CD8-positive, alpha-beta memory T cell (primary cell): ENCODE measurements at places on chromosomes 7 and 10.
A peak's percentile ranks its signal among the peaks of the same experiment; 100 is the strongest.

DNA sequence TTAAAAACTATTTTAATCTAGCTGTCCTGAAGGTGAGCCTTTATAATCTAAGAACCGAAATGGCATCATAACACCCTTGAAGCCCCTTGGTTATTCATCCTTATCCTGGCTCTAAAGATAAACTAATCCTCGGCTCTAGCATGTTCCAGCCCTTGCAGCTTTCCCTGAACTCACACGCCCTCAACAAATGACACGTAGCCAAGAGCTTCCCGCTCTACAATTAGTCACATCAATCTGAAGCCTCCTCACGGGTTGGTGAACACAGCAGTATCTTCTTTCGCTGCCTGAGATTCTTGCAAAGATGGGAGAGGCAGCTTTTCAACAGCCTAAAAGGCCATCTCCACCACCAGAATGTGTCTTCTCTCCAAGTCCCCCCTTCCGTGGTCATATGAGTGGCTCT lies 4.1 kb downstream of the FRMD4A start:
- no peak for DNase-seq

- no peak for DNase-seq
Observed at GRCh38 chr7:27251136-27251651, 8.6 kb downstream of the EVX1 start.

DNA sequence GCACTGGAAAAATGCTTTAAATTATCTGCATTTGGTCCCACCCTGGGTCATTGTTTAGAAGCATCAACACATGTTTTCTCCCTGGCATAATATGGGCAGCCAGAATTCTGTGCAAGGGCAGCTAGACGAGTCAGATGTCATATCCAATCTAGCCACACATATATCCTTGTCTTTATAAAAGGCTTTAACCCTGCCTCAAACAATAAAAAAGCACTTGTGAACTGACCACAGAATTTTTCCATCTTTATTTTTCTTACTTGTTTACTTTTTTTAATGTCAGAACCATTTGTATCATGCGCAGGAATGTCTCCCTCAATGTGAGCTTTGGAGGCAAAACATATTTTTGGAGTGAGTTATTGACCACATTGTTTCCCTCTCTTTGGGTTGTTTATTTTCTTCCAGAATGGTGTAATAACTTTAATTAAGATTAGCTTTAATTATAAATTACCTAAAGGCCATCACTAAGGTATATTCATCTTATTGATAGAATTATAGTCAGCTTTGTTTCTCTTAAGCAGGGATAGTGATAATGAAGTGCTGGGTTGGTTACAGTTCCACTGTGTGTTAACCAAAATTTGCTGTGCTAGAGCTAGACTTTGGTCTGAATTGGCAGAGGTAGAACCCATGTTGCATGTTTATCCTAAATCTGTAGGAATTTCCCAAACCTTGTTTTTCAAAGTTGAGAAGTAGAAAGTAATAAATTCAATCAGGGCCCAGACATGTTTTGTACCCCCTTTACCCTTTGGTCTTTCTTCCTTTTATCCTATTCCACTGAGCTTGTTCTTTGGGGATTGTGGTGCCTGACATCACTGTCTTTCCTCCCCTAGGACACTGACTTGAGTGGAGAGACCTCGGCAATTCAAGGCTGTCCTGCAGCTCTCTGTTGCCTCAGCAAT lies 1078.4 kb downstream of the KCNMA1 start:
- no peak for DNase-seq

GRCh38 chr10:85847085-85847484 lies 519.5 kb downstream of the GRID1 start:
- DNase-seq, result no peak

GRCh38 chr10:79384773-79385391 lies 37.6 kb downstream of the PPIF start:
- no peak for DNase-seq

GRCh38 chr10:2038036-2038435 lies 300.7 kb upstream of the ADARB2 start:
- DNase-seq, result no peak

GRCh38 chr7:134004829-134005505 lies 122.2 kb upstream of the LRGUK start:
- DNase-seq, result no peak

- DNase-seq, result no peak
Observed at GRCh38 chr10:69073026-69073425, 14.9 kb upstream of the SRGN start.

GRCh38 chr7:11754123-11754522 lies 77.9 kb downstream of the THSD7A start:
- DNase-seq, result no peak

- DNase-seq, result no peak
Observed at GRCh38 chr7:151796871-151797537, 79.9 kb downstream of the PRKAG2 start.

- DNase-seq, result no peak
Observed at GRCh38 chr7:120733143-120733542, 124.8 kb downstream of the TSPAN12 start.

DNA sequence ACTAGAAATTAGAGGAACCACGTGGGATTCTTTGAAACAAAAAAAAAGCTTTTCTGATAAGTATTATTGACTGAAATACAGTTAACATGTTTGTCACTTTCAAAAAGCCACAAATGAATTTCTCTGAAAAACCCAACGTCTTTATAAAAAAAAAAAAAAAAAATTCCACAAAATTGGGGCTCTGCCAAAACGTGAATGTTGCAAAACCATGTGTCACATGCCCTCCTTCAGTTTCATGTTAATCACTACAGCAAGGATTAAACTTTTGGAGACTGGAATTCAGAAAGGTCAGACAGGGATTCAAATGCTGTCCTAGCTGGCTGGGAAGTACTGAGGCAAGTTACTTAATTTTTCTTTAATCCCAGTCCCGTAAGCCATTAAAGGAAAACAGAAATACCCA lies 278.0 kb upstream of the KLF14 start:
- DNase-seq, result no peak

- no peak for DNase-seq
Observed at GRCh38 chr7:115052706-115053105, 130.8 kb downstream of the MDFIC start.

DNA sequence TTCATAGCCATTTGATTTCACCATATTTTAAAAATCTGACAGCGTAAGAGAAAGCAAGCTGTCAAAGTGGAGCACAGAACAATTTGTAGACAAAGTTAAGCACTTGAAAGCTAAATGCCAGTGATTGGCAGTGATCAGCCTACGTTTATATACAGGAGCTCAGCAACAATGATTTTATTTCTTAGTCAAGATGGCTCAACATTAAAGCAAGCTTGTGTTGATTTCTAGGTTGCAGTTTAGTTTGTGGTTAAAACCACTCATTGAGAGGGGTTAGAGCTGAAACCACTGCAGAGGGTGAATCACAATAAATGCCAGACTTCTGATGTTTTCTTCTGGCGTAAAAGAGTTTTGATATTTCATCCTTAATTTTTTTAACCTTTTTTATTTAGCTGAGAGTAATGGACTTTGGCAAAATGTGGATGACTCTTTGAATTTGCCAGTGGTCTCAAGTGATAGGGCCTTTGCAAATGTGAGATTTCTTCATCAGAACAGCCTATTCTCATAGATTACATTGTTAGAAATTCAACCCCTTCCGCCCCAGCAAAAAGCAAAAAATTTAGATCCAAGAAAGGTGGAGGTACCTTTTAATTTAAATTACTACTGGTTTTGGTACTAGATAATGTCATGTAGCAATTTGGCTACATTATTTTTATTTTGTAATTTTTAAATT lies 73.8 kb downstream of the SHOC2 start:
- no peak for DNase-seq

DNA sequence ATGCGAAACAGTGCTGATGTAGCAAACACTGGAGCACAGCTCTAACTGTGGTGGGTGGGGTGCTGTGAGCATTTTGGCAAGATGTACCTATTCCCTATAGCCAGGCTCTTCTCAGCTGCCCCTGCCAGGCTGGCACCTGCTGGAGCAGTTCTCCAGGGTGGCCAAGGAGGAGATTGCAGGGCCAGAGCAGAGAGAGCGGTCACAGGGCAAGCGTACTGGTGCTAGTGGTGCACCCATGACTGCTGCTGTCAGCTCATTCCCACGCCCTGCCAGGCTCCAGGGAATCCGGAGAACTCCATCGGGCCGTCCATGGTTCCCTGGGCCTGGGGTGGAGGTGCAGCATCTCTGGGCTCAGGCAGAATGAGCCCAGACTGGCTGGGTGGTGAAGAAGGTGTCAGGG lies 2.1 kb downstream of the COL13A1 start:
- DNase-seq, result no peak

DNA sequence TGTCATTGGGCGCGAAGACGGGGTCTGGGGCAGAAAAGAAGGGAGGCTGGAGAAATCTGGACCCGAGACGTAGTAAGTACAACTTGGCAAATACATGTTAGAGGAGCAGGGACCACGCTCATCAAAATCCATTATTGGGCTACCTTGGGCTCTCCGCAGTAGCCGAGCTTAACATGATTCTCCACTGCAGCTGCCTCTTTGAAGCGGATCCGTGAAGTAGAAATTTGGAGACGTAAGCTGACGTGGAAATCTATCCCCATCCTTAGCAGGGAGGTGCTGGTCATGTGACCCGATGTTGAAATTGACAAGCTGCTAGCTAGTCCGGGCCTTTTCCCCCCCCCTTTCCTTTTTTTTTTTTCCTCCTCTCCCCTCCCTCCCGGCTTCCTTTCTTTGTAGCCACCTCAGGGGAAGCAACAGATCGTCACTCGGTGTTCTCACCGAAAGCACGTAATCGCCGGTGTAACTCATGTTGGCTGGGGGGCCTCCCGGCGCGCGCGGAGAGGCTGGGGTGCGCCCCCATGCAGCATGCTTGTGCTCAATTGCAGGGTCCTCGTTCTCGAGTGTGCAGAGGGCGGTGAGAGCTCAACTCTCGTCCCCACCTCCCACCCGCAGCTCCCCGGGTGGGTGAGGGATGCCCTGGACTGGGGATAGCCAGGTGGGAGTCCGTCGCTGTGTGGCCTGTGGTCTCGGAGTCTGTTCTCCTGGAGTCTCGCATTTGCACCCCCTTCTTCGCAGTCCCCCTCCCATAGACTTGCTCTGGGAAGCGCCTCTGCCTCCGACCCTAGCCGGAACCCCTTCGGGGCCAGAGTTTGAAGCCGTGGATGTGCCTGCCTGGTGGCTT lies at the start of gene HOXA11:
Gene HOXA11 (minus strand): TSS at position 220 of the 841 bp plus-strand sequence. CDS start 88 bp downstream, at position 132.
- DNase-seq, result no peak

- peak; percentile 88 for DNase-seq
Observed at GRCh38 chr7:923108-924041, 31.1 kb downstream of the ADAP1 start.
